ENCODE measurements at places on chromosomes 2 and 18.

DNA sequence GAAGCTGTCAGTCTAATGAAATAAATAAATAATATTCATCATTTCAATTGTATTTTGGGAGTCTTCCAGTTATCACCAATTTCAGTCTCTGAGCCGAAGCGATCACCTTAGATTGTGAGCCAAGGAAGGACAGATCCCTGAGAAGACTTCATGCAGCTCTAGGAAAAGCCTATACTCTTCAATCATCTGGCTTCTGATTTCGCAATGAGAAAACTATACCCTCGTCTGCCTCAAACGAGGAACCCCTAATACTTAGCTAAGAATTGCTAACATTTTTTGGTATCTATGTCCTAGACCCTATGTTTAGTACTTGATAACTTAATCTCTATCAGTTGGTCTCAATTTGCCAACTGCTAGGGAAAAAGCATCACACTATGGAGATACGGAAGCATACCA is 4.5 kb upstream of the TTC27 start:
- DNase-seq, result no peak

GRCh38 chr2:180991361-180991760 is 11.0 kb downstream of the UBE2E3 start:
- no peak for DNase-seq

GRCh38 chr2:58081000-58081399 is 34.4 kb downstream of the VRK2 start:
- no peak for DNase-seq

DNA sequence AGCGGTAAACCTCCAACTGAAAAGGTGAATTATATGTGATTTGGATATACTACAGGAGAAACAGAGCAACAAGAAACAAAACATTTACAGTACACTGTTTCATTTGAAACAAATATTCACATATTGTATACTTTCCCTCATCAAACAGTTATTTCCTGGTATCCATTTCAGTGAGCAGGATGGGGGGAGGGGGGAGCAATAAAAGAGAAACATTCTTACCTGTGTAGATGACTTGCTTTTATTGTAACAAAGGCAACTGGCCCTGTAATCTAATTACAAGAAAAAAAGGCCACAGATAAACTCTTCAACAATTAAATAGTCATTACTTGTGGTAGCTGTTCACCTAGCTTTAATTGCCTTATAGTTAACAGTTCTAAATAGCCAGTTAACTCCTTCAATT is 3.9 kb upstream of the PPP1CB start:
- no peak for DNase-seq

DNA sequence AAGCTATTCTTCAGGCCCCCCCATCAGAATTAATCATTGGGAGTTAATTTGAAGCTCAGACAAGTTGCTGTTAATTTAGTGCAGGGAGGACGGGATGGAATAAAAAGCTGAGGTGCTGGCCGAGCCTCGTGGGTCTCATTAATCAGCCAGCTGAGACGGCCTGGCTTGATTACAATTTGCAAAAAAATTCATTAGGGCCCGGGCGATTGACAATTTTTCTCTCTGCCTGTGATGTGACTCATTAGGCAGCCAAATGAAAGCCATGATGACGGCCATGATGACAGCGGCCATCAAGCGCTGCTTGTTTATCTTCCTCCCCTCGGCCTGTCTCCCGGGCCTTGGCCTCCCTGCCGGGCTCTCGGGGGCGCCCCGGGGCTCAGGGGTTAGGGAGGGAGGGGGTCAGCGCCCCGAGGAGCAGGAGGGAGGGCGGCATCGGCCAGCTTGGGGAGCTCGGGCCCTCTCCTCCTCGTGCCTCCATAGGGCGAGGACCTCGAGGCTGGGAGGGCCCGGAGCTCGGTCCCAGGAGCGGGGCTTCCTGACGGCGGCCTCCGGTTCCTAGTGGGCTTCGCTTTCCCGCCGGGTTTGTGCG is 5.2 kb downstream of the GBX2 start:
- no peak for DNase-seq

GRCh38 chr2:239710953-239711861 is 310.4 kb upstream of the HDAC4 start:
- no peak for DNase-seq

DNA sequence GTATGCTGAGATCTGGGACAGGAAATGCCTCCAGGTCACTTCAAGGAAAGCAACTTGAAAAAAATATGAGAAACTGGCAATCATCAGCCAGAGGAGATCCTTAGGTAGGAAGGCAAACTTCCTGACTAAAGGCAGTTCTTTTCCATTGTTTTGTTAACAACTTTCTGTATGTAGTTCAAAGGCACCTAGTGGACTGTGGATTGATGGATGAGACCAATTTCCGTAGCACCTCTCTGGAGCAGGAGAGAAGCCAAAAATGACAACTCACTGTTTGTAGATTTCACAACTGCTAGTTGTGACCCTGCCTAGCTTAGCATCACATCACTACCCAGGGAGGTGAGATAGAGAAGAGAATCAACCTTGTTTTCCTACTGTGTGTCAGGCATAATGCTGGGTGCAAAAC is 21.8 kb upstream of the NOSTRIN start:
- DNase-seq, result no peak

Measured in effector CD4-positive, alpha-beta T cell (primary cell).